CD4-positive, alpha-beta T cell (primary cell): ENCODE measurements at places on chromosomes 1 and 21.

GRCh38 chr1:114574365-114574764 is 7.0 kb downstream of the BCAS2 start:
- DNase-seq: no peak

DNA sequence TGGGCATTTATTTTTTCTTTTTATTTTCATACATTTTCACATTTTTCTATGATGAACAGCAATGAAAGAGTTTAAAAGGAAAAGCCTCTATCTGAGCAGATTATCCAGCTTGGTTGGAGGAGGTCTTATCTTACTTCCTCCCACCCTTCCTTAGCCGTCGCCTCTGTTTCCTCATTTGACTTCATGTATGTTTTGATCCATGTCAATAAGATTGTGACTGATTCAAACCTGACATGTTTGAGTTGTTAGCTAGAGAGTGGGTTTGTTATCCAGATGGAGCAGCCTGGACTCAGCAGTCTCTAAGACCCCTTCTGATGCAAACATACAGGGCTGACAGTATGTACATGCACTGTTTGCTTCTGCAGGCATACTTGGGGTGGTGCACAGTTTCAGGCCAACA is 31.2 kb downstream of the MACO1 start:
- DNase-seq: no peak

DNA sequence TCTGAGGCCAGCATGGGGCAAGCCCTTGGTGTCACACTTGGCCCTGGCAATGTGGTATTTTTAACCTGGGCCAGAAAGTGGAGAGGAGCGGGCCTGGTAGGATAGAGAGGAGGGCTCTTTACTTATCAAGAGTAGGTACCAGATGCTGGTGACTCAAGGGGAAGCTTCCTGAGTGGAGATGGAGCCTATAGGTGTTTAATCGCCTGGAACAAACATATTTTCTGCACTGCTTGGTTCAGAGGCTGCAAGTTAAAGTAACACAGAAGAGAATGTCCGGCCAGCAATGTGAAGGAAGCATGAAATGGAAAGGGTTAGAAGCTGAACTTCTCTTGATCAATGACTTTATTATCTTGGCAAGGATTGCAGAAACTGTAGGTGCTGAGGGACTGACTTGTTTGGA is 74.3 kb downstream of the DDR2 start:
- DNase-seq: no peak

DNA sequence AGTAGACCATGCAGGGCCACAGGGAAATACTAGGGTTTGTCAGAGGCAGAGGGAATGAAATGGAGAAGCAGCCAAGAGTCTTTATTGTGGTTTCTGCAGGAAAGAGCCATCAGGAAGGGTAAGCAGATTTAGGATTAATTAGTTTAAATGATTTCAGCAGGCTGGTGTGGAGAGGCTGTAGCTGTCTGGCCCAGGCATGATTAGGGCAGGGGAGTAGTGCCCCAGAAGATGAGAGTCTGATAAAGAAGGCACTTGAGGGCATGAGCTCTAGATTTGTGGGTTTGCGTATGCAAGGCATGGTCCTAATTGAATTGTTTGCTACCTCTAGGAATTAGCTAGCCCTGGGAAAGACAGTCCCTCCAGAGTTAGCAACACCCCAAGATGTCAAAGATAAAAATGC is 484.6 kb upstream of the PLXNA2 start:
- no peak for DNase-seq

- DNase-seq: no peak
Observed at GRCh38 chr1:36982709-36983108, 51.6 kb downstream of the GRIK3 start.

DNA sequence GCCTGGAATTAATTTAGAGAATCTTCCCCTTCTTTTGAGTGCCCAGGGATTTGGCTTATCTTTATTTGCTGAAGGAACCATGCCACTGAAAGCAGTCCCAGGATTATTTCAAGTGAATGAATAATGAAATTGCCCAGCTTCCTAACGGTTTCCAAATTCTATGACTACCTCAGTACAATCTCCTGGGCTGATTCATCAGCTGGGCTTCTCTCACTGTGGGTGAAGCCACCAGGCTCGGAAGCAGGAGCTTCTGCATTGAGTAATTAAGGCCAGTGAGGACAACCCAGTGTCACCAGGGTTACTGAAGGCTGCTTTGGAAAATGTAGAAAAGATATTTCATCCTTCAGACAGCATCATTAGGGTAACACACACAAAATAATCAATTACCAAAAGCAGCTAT is 169.8 kb downstream of the DAB1 start:
- no peak for DNase-seq
